Esophagus squamous epithelium (tissue), 5 donors: ENCODE measurements at places on chromosomes 3 and 15.

- no peak for DNase-seq
Observed at GRCh38 chr3:16013568-16013967, 160.9 kb upstream of the GALNT15 start.

DNA sequence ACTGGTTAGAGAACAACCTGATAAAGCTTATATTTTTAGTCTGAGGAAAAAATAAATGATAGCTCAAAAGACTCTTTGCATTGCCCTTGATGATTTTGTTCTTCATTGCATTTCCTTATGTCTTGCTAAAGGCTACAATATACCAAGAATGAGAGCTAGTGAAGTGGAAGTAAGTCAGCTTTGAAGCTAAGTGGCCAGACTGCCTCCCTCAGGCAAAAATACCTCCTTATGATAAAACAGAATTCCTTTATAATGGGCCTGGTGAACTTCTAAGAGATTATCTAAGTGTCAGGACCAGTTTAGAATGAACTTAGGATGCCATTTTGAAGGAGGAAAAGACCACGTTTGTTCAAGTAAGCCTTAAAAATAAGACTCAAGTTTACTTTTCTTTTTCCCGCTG, 678.4 kb downstream of the ROBO2 start:
- no peak for DNase-seq

DNA sequence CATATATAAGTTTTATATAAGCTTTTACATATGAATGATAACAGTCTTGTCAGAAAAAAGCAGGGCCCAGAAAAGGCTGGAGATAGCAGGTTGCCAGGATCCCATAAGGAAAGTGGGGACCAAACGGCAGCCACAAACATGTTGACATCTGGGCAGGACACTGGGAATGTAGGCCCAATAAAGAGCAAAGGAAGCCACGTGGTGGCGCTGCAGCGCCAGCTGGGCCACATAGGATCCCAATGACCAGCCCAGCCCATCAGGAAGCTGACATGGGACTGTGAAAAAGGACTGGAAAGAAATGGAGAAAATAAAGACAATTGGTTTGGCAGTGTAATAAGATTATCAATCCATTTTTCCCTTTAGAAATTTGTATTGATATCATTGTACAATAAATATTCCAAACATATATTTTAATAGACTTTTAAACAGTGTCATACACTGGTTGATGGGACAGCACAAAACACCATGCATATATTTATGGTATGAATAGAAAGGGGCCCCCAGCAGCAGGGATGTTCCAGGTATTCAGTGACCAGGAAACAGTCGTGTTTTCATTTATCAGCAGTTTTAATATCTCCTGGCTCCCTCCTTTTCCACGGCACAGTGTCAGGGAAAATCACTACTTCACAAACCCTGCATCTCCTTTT, 89.0 kb upstream of the STRIT1 start:
- no peak for DNase-seq

DNA sequence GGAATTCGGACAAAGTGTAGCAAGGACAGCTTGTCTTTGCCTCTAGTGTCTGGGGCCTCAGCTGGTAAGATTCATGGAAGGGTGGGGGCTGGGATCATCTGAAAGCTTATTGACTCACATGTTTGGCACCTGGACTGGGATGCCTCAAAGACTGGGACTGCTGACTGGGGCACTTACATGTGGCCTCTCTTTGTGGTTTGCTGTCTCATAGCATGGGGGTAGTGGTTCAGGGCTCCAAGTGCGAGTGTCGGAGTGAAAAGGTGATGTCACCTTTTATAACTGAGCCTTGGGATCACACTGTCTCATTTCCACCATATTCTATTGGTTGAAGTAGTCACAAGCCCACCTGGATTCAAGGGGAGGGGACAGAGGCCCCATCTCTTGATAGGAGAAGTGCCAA, 6.8 kb downstream of the MFSD1 start:
- DNase-seq: no peak

- no peak for DNase-seq
Observed at GRCh38 chr3:184562878-184563560, 1.4 kb downstream of the EPHB3 start.

DNA sequence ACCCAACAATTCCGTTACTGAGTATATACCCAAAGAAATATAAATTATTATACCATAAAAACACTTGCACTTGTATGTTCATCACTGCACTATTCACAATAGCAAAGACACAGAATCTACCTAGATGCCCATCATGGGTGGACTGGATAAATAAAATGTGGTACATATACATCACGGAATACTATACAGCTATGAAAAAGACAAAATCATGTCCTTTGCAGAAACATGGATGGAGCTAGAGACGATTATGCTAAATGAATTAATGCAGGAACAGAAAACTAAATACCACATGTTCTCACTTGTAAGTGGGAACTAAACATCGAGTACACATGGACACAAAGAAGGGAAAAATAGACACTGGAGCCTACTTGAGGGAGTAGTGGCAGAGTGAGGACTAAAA, 185.3 kb downstream of the PYDC2 start:
- DNase-seq: no peak

GRCh38 chr15:98753726-98754656, 105.7 kb downstream of the IGF1R start:
- no peak for DNase-seq

DNA sequence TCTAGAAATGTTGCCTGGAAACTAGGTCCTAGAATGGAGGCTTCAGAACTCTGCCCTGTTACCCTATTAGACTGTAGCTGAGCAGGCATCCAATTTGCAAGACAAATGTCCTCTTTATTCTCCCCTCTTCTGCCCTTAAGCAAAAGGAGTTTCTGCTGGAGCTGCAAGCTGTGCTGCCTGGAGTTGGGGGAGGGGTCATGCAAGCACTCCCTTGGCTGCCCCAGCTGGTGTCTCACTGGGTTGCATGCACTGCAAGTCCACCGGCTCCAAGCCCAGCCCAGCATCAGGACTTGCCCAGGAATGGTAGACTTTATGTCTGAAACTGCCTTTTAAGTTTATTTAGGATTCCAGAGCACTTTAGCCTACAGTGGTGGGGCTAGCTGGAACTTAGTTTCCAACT, 15.7 kb upstream of the RBP2 start:
- no peak for DNase-seq

DNA sequence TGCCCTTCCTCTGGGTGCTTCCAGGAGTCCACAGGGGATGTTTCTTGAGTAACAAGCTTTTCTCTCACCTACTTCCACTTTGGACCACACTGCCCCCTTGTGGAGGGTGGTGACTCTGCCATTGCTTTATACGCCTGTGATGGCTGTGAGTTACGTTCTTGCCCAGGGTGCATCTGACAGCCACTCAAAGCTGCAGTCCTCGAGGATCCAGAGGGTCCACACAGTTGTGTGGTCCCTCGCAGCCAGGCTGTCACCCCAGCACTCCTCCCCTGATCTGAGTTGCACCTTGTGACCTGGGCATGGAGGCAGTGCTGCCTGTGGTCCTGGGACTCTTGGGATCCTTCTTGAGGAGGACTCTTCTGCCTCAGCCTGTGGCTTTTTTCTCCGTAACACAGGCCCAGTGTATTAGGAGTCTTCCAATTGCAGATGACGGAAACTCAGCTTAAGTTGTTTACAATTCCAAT, 23.4 kb downstream of the FOXL2 start:
- DNase-seq: peak; percentile 21

DNA sequence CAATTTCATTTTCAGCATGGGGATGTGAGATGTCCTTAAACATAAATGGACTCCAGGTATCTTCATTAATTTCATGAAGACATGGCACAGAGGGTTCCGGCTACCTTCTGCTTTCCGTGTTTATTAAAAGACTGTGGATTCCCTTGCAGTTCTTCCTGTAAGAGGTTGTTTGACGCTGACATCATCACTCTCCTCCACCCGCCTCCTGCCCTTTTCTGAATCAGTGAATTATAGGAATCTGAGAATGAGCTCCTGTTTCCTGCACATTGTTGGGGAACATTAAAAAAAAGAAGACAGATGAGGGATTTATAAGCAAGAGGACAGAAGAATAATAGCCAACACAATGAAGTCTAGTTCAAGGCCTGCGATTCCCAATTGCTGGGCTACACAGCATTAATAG, 191.3 kb downstream of the LPP start:
- no peak for DNase-seq

- no peak for DNase-seq
Observed at GRCh38 chr3:69768438-69768837, 29.2 kb downstream of the MITF start.

DNA sequence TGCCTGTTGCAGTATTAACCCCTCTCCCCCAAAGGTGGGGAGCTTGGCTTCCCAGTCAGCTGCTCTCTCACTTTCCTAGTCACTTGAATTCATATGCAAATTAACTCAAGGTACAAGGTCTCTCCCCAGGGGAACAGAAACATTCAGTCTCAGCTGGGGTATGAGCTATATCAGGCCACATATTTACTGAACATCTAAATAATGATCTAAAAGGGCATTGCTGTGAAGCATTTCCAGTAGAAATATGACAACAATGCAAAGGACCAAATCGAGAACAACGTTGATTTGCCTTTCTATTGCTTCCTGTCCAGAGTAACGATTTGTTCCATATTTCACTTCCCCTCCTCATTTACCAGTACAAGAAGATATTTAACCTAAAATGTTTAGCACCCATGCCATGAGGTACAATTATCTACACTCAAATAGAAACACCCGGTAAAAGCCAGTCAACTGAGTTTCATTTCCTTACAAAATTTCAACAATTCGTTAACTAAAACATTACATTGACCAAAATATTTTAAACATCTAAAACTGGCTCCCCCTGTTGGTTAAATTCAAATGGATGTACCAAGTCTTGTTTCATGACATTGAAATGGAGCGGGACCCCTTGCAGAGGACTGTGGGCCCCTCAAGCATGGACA, 36.5 kb upstream of the KLHL6 start:
- DNase-seq: no peak

DNA sequence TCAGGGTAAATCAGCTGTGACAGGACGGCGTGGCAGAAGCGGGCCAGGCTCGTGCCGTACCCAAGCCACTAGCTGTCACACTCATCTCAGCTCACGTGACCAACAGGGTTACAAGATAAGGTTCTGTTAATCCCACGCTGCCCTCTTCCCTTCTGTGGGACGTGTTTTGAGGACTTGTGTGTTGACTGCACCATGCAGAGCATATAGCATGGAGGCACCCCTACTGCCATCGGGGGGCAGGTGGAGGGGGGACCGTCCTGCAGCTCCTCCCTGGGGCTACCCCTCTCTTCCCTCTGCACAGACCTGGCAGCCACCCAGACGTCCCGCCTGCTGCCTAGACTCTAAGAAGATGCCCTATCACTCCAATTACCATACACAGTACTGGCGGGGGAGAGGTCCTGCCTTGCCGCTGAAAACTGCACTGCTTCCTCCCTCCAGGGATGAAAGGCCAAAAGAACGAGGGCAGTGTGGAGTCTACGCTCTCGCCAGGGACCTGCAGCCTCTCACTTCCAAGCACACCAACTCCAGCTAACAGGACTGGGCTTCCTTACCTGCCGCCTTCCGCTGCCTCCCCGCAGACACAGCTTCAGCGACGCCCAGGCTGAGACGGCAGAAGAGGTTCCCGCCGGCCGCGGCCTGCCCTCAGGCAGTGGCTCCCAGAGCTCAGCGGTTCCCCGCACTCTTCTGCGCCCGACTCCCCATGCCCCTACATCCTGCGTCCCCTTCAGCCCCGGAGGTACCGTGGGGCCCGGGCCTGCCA, at the start of gene TNK2:
Gene TNK2, minus strand, starts transcription at position 618 of the 760 bp plus-strand sequence. CDS start 19,963 bp downstream, outside the sequence.
- no peak for DNase-seq

DNA sequence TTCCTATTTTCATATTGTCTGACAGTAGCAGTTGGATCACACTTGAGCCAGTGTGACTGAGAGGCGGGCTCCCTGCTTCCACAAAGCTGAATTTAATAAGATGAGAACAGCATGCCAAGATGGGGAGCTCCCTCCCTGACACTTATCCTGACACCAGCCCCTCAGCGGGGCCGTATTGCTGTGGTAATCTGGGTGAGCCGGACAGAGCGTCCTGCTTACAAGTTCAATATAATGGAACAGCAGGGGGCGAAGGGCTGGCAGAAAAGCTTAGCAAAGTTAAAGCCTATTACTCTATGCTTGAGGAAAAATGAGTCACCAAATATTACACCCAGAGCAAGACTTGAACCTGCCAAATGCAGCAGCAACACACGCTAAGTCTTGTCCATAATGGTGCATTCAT, 163.8 kb upstream of the CMC1 start:
- no peak for DNase-seq

- DNase-seq: no peak
Observed at GRCh38 chr3:99630815-99631214, 7.6 kb upstream of the COL8A1 start.

GRCh38 chr3:3340526-3340925, 161.0 kb upstream of the CRBN start:
- DNase-seq: no peak

- no peak for DNase-seq
Observed at GRCh38 chr3:156456771-156457224, 98.1 kb downstream of the SSR3 start.

GRCh38 chr15:87645723-87646122, 610.8 kb downstream of the NTRK3 start:
- DNase-seq: no peak

GRCh38 chr3:72488738-72489035, 359.6 kb downstream of the SHQ1 start:
- no peak for DNase-seq

DNA sequence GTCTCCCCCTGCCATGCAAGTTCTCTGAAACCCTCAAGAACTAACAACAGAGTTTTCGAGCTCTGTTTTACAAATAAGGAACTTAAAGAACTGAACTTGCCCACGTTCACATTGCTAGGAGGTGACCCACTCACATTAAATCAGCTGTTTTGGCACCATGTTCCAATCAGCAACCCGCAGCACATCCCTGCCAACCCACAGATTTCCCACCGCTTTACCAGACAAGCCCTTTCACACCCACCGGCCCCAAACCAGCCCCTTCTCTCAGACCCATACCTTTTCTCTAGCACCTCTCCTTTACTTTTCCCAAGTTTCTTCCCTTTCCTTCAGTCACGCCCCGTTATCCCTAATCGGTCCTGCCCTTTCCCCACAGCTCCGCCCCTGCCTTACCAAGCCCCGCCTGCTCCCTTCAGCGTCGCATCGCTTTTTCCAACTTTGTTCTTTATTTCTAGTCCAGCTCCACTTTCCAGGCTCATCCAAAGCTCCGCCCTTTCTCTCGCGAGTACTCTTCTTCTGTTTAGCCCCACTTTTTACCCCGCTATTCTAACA, 804 bp upstream of the BRPF1 start:
- no peak for DNase-seq
